MCF 10A (cell line): ENCODE measurements at places on chromosomes 5 and 9. TPM values are rescaled to one million over a fixed set of nuclear protein-coding genes. Genes with fewer than 3 reads are reported as not detected.

RORB gene
- total RNA-seq, result not detected in 2 replicates

GRCh38 chr5:64707191-64707590 lies 16.9 kb downstream of the SHISAL2B start:
- DNase-seq, result no peak

DNA sequence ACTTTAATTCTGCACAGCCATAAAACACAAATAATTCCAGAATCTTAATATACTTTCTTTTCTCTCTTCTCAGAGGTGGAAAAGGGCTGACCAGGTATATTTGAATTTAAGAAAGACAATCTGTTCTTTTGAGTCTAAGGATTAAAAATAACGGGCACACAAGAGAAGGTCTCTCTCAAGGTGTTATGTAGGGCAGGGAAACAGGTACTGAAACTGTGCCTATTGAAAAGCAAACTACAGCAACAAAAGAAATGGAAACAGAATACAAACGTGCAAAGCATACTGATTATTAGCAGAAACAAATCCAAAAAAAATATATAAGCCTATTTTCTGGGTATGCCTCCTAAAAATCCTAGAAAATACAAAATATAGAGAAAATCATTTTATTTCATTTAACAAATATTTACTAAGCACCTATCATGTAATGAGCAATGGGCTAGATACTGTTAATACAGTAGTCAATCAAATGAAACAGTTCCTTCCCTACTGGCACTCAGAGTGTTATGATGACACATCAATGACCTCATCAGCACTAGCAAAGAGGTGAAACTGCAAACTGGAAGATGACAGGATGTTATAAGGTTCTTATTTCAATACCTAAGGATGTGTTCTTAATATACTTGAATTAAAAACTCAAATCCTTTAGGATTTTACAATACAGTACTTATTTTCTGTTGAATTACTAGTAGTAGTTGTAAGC lies 87.7 kb downstream of the AUH start:
- DNase-seq, result peak; percentile 55

DNA sequence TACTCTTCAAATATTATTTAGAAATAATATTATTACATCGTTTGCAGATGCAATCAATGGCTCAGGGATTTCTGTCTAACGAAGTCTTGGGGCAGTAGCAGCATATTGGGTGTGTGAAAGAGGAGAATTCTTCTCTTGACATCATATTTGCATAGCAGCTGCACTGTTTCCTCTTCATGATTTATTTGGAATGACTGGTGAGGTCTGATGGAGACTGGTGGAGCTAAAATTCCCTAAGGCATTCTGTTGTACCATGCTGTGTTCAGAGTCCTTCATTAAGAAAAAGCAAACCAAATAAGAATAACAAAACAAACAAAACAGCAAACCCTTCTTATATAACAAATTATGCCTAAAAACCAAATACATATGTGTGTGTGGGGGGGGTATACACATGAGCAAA lies 177.6 kb downstream of the DIRAS2 start:
- no peak for DNase-seq

SPATA6L gene
- 3.7 and 5.5 TPM in 2 replicates for total RNA-seq
